ENCODE measurements at places on chromosomes 12 and 14.

DNA sequence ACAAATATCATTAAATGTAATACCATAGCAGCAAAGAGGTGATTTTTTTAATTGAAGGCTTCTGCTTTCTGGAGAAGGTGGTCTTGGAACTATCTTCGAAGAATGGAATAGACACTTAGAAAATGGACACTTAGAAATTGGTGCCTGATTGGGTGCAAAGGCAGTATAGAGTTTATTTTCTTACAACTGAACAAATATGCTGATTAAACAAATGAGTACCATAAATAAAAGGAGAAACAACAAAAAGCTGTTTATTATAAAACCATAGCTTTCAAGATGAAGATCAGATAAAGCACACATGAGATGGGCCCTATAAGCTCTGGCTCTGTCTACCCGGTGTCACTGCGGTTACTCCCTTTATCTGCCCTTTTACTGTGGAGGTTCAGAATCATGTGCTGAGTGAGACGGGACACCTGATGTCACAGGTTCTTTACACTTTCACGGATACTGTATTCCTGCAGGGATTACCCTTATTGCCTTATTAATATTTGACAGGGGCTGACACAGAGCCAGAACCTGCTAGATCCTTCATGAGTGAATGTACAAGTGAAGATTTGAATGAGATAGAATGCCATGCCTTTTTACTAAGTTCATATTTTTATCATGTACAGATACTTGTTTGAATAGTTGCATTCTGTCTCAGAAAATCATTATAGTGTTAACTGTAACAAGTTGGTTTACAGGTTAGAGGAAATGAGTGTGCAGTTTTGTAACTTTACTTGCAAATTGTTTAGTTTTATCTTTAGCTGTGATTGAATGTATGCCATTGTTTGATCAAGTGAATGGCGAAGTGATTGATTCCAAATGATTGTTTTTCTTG is 477.5 kb upstream of the RGS6 start:
- DNase-seq, result no peak

GRCh38 chr12:97386133-97386581 is 76.4 kb upstream of the RMST start:
- peak; percentile 98 for DNase-seq

DNA sequence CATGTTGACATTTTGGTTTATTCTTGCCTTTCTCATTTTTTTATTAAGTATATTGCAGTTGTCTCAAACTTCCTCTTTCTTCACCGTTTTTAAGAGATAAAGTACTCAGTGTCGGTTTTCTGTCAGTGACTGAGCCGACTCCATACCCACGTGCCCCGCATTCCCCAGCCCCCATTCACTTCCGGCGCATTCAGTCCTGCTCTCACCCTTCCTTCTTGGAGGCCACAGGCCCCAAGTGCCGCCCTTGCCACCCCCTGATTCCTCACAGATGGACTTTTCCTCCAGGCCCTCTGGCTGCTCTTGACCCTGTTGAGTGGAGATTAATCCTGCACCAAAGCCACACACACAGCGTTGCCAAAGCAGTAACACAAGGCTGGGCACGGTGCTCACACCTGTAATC is 19.1 kb upstream of the DNAH10 start:
- DNase-seq, result no peak

DNA sequence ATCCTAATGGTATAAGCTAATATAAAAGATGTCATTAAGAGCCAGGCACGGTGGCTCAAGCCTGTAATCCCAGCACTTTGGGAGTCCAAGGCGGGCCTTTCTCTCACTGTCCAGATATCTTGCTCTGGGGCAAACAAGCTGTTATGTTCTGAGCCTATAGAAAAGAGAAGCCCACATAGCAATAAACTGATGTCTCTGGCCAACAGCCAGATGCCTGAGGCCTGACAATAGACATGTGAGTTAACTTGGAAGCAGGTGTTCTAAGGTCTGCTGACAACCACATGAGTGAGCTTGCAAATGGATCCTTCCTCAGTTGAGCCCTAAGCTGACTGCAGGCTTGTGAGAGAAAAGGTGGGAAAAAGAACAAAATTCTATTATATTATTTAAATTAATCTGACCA is 25.0 kb downstream of the YAF2 start:
- DNase-seq, result no peak

GRCh38 chr12:71441836-71442566 is 2.4 kb downstream of the LGR5 start:
- DNase-seq, result no peak

DNA sequence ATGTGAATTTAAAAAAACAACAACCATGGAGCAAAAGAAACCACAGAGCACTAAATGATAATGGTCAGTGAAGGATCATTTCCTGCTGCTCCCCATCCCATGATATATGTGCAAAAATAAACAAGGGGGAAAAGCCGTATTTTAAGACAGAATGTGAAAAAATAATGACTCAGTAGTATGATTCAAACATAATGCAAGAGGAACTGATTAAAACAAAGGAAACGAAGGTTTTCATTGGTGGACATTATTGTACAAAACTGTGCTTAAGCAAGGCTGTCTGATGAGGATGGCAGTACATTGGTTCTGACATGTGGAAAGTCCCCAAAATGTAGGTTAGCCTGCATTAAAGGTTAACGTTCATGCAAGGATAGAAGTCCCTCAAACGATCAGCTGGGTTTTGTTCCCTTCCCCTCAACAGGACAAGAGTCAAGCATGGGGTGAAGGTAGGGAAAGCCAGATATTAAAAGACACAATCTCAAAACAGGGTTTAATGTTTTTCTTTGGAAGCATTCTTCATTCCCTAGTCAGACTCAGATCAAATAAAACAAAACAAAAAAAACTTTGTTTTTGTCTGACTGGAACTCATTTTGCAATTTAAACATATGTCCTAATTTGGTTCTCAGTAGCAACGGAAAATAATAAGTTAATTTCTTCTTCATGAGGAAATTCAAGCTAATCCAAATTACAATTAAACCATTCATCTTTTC is 26.3 kb upstream of the PTGDR start:
- DNase-seq, result no peak

DNA sequence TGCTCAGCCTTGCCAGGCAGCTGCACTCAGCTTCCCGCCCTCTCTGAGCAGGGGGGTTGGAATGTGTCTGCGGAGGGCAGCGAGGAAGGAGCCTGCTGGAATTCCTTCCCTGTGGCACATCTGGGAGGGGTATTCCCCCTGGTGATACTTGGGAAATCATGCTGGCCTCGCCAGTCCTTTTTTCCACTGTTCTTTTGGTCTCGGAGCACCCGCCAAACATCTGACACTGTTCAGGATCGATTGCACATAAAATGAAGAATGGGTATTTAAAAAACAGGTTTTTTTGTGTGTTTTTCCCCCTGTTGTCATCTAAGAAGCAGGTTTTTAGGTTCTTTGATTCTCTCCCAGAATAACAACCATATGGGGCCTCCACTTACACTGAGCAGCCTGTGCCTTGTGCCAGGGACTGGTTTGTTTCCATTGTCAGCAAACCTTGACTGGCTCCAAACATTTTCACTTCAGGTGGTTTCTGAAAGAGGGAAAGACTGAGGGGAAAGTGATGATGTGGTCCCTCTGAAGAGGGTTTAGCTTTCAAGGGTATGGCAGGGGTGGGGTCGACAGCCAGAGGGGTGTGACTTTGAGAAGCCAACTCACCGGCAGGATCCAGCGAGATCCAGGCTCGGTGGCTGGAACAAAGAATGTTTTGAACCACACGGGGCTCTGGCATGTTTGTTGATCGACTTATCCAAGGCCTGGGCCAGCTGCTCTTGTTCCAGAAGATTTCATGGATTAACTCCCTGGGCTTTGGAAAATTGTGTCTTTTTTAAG is 215.1 kb downstream of the CACNA1C start:
- peak; percentile 67 for DNase-seq

DNA sequence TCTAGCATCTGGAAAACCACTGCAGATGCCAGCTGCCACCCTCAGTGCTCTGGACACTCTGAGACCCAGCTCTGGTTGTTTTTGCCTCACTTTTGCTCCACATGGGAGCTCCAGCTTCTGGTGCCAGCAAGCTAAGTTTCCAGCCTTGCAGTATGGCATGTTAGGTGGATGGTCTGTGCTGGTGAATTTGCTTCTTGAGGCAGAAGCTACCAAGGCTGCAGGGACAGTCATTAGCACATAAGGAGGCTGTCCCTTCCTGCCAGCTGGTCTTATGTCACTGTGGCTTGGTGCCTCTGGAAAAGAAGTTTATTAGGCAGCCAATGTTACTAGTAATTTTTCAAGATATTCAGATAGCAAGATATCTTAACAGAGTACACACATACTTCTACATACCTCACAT is 64.2 kb upstream of the CSRP2 start:
- DNase-seq, result no peak

- DNase-seq, result no peak
These were observed 1.2 kb downstream of the KIF26A start for GRCh38 chr14:104139460-104140212.

GRCh38 chr12:10855807-10856206 is 6.5 kb upstream of the PRR4 start:
- DNase-seq, result no peak

GRCh38 chr12:90281154-90281868 is 572.7 kb upstream of the ATP2B1 start:
- DNase-seq, result no peak

- DNase-seq, result no peak
These were observed 91.6 kb upstream of the GRIN2B start for GRCh38 chr12:14072987-14073386.

- no peak for DNase-seq
These were observed 13.3 kb downstream of the MOAP1 start for GRCh38 chr14:93171376-93171775.

DNA sequence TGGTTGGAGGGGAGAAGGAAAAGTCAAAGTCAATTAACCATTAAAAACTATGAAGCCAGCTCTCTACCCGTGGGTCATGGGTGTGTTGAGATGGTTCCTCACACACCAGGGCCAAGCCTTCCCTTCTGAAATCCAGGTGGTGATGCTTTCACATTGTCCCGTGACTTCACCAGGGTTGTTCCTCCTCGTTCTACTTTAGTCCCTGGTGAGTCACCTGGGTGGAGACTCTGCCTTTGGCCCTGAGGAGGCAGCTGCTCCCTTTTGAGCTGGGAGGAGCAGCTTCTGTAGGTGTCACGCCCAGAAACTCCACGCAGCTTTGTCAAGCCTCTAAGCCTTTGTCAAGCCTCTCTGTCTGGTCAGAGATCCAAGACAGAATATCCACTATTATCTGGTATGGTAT is 348.3 kb downstream of the BMP4 start:
- no peak for DNase-seq

GRCh38 chr14:75299576-75299975 is 20.9 kb downstream of the FOS start:
- no peak for DNase-seq

DNA sequence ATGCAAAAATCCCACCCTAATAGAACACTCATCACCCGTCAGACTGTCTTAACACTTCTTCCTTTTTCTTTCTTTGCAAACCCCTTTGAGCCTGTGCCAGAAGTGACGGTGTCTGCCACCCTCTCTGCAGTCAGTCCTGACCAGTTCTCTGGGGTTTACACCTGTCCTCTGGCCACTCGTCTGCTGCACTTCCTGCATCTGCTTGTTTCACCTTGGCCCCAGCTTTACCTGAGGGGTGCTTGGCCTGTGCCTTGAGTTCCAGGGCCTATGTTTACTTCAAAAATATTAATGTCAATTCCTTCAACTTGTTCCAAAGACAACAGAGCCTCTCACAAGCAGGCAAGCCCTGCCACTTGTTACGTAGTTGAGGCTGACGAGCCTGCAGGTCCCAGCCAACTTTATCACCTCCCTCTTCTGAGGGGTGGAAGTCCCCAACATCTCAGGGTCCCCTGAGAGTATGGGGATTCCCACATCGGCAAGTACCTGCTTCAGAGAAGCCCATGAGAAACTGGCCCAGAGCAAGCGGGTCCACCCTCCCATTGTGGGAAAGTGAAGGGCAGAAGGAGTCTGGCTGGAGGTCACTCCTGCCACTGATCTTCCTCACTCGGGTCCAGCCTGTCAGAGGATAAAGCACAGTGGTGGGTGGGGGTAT is 205.4 kb downstream of the DAD1 start:
- DNase-seq, result no peak

GRCh38 chr12:65427646-65428045 is 149.2 kb downstream of the MSRB3 start:
- DNase-seq, result no peak

DNA sequence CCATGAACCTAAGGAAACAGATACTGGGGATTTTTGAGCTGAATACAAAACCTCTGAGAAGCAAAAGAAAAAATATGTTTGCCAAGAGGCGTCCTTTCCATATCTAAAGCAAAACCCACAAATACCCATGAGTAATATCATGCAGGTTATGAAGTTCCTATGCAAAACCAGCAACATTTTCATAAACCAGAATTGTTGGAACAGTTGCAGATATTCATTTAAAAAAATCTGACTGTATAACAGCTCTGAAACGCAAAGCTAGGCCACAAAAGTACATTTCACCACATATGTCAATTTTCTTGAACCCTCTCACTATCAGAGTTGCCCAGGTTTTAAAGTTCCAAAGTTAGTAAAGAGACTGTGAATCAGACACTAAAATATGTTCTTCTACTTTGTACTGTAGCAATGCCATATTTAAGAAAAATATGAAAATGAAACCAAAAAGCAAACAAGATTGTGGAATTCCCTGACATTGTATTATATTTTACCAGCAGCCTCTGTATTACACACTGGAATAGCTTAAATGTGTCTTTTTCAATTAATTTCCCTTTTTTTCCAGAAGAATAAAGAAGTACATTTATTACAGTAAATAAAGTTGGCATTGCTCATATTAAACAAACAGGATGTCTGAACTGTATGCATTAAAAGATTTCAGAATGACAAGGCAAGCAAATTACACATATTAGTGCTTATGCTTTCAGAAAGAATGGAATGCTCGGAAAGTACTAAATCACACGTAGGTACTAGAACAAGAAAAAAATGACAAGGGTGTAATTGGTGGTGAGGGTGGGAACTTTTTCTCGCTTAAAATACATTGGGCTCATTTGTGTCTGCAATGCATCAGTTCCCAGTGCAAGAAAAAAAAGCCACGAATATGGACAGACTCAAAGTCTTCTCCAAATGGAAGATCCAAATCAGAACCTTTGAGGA is 33.6 kb upstream of the HIF1A start:
- DNase-seq, result no peak

GRCh38 chr12:45674181-45674977 is 55.1 kb upstream of the ARID2 start:
- no peak for DNase-seq

DNA sequence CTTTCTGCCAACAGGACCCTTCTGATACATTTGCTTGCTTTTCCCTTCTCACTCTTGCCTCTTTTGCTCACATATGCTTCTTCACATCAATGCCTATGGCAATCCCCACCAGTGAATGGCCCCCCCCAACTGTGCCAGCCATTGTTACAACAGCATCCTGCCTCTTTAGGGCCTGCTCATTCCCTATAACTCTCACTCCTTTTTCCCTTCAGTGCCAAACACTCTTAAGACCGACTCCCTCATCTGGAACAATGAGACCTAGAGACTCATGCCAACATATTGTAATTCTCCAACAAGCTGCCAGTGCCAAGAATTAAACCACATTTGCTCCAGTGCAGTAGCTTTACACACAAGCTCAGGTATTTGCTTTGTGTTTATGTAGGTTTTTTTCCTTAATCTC is 189.0 kb downstream of the SOX5 start:
- DNase-seq, result no peak

- no peak for DNase-seq
These were observed 19.1 kb upstream of the DNM1L start for GRCh38 chr12:32659908-32660440.

Measured in kidney glomerular epithelial cell (primary cell).